Activated CD4-positive, alpha-beta memory T cell treated with anti-CD3 and anti-CD28 coated beads, Interleukin-2, amount 10 ng/mL, durations not matched to agents 7 days and 5 days (primary cell): ENCODE measurements at places on chromosomes 7 and 10. TPM values are rescaled to one million over a fixed set of nuclear protein-coding genes. Genes with fewer than 3 reads are reported as not detected.

DNA sequence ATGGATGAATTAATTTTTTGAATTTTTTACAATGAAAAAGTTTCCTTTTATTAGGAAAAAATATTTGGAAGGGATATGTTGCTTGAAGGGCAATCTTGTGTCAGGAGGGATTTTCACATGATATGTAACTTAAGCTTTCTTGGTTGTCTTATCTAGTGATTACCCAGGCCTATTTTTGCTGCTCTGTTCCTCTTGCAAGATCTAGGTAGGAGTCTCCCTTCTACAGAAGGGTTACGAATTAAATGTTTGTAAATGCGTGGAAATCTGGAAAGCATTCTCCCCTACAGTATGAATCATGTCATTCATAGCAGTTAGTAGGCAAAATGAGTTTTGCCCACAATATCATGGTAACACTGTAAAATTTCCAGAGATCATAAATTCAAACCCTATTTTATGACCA, 57.7 kb upstream of the CDK14 start:
- DNase-seq = no peak

DNA sequence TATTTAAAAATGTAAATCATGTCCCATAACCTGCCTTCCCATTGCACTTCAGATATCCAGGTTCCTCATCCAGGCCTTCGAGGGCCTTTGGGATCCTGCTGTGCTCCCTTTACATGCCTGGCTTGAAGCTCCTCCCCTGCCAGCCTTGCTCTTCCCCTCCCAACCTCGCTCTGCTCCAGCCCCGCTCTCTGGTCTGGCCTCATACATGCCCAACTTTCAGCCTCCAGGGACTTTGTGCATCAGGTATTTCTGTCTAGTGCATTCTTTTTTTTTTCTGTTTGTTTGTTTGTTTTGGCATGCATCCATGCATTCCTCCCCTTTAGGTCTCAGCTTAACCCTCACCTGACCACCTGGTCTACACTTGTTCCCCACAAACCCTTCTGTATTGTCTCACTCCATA, 160.3 kb downstream of the SNX10 start:
- no peak for DNase-seq

DNA sequence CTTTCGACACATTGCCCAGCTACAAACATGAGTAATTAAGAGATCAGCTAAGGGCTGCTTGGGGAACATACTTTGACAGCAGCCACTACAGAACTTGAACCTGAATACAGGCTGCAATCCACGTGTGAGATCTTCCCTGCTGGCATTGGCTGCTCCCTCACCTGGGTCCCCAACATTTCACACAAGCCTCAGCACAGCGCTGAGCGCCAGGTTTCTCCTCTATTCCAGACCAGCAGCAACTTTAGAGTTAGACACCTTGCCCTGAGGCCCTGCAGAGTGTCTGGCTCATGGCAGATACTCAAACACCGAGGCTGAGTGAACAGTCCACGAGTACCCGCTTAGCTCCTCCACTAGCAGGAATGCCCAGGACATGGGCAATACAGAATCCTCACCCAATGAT, 1.3 kb upstream of the WIPF3 start:
- no peak for DNase-seq

DNA sequence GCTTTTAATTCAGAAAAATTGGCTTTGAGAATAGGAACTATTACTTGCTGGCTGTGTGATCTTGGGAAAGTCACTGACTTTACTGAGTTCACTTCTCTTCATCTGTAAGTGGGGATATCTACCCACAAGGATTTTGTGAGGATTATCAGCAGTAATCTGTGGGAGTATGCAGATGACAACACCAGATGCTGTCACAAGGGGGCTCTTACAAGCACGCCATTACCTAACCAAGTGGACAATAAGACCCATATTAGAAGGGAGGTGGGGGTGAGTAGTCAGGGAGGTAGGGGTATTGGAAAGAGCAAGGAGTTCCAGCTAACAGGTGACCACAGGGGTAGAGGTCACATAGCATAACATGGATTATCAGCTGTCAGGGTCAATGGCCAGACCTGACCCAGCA, 569.4 kb downstream of the SUGCT start:
- no peak for DNase-seq

GRCh38 chr7:158077934-158078910, 509.4 kb downstream of the PTPRN2 start:
- no peak for DNase-seq

DNA sequence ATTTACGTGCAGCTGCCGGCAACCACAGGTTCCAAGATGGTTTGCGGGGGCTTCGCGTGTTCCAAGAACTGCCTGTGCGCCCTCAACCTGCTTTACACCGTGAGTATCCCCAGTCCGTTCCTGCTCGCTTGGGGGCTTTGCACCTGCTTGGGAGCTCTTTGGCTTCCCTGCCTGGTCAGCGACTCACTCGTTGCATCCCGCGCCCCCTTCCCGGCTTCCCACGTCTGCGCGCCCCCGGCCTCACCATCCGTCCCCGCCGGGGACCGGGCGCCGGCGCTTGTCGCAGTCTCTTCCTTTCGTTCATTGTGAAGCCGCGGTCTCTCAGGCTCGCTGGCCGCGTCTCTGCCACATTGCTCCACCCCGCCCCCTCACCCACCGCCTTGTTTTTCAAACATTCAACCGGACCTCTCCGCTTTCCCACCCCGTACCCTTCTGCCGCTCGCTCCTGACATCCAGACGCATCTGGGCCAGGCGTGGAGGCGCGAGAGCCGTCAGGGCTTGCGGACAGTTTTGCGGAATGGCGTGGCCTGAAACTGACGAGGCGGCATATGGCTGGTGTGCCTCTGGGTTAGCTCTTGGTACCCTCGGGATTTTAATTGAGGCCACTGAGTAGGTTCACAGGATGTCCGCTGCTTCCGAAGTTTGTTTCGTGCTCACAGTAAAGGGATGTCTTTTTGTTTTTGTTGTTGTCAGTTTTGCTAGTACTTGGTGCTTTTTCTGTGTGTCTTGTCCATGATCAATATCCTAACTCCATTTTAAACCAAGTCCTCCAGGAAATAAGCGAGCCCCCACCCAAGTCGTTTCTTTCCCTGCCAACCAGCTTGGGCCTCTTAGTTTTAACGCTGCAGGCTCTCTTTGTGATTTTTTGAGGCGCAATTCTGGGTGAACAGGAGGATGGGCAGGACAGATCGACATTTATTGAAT, 639 bp downstream of the TSPAN13 start:
- peak; percentile 19 for DNase-seq

Gene ITGA8
- not detected for total RNA-seq

Gene ZNF107
- total RNA-seq = 19.5 TPM

Gene STEAP4
- total RNA-seq = not detected

Gene IL6
- total RNA-seq = 0.53 TPM
